ENCODE measurements at places on chromosomes 6 and 20.

DNA sequence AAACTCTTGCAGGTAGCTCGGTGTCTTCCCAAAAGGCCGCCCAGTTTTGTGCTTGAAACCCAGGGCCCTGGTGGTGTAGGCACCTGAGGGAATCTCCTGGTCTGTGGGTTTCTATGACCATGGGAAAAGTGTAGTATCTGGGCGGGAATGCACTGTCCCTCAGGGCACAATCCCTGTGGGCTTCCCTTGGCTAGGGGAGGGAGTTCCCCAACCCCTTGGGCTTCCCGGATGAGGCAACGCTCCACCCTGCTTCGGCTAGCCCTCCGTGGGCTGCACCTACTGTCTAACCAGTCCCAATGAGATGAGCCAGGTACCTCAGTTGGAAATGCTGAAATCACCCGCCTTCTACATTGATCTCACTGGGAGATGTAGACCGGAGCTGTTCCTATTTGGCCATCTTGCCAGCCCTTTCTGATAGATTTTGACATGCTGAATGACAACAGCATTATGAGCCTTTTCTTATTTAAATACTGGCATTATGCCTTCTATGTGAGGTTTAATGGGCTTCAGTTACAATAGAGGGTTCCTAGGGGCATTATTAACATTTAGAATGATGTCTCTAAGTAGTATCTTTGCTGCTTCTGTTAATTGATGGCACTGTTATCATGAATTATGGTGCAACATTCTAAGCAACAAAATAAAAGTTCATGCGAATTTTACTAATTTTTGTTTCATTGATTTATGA is 133.7 kb upstream of the FLRT3 start:
- no peak for DNase-seq

DNA sequence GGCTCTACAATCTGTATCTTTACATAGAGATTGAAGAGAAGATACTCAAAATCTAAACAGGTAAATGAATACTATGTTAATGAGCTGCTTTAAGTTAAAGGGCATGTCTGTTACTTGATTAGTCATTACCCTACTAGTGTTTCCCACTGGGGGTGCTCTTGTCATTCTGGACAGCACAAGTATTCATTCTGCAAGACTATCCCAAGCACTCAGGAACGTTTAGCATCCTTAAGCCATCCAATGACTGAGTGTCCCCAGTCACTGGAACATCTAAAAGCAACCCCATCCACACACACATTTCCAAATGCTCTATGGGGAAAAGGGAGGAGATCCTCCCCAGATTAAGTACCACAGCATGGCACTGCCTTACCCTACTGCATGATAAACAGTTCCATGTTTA is 25.7 kb downstream of the EZR start:
- peak; percentile 59 for DNase-seq

DNA sequence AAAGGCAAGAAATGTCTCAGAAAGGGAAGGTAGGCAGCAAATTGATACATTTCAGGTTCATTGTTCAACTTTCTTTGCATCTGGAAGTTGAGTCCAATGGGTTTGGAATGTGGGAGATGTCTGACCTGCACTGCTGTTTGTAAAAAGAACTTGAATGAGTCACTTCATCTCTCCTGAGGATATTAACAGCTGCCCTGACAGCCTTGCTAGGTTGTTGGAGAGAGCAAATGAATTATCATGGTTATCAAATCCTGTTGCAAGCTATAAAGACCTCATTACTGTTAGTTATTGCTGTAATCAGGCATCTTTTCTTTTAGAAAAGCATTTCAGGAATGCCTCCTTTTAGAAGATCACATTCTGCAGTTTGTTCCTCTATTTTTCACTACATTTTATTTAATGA is 23.0 kb upstream of the FLRT3 start:
- DNase-seq, result no peak

DNA sequence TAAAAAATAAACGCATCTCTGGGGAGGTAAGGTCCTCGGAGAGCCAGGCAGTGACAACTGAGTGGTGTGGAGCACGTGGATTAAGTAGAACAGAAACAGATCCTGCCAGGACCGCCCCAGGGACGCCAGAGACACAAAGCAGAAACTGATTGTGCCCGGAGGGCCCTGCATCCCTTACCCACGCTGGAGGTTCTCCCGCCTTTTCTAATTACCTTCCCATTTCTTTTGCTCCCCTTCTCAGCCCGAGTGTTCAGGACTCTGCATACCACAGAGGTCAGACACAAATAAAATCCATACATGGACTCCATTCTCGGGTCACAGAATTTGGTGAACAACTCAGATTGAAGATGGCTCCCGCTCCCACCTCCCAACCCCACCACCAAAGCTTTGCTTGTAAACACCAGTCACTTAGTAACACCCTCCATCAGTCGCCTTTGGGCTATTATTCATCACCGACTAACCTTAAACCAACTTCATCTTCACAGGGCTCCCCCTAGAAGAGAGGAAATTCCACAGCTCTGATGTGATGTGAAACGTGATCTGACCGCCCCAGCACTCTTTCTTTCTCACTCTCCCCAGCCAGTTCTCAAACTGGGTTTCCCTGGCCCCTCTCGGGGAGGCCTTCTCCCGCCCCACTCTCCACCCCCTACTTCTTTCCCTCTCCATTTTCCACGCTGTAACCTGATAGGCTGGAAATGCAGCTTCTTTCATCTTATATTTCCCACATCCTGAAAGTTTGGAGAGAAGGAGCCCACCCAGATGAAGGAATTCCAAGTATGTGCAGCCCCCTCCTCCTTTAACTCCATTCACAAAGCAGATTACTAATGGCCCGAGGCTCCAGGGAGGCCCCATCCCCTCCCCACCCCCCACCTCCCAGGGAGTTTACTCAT is 32.5 kb upstream of the PIM1 start:
- no peak for DNase-seq

DNA sequence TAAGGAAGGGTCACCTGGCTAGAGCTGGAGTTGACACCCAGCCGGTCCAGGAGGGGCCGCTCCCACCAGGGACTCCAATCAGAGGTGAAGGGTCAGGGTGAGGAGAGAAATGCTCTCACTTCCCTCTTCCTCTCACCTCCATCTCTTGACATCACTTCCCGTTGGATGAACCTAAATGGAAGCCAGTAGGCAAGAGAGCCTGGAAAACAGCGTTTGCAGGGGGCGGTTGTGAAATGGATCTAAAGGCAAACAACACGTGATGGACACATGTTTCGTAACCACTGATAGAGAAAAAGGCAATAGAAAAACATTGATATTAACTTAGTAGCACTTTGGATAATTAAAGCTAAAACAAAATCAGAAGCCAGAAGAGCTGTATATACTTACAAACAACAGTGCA is 105.6 kb upstream of the FOXA2 start:
- no peak for DNase-seq

GRCh38 chr20:10696650-10697049 is 22.9 kb upstream of the JAG1 start:
- DNase-seq, result no peak

DNA sequence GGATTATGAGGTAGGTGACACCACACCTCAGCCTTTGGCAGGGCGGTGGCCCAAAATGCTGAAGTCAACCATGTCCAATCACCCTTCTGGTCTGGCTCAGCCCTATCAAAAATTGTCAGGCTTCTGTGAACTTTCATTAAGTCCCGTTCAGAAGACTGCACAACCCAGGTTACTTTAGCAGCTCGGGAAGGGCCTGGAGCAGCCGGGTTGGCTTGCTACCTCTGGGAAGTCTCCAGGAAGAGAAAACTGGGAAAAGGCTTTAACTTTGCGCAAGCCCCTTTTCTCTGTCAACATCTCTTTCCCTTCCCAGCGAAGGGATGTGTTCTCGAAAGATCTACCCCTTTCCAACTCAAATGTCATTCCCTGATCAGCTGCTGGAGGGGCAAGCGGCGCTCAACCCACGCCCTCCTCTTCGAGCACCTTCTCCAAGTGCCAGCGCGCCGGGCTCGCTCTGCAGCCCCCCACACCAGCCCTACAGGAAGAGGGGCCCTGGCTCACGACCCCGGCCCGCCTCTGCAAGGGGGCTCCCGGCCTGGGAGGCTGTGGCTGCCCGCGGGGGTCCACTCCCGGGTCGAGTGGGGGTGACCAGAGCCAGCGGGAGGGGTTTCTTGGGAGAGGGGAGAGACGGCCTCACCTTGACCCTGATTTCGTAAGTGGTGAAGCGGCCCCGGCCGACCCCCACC is 573 bp downstream of the SNX3 start:
- DNase-seq, result peak; percentile 36

GRCh38 chr6:11449408-11449807 is 88.1 kb upstream of the TMEM170B start:
- DNase-seq, result no peak

GRCh38 chr6:152100183-152100618 is 292.7 kb downstream of the ESR1 start:
- DNase-seq, result no peak

DNA sequence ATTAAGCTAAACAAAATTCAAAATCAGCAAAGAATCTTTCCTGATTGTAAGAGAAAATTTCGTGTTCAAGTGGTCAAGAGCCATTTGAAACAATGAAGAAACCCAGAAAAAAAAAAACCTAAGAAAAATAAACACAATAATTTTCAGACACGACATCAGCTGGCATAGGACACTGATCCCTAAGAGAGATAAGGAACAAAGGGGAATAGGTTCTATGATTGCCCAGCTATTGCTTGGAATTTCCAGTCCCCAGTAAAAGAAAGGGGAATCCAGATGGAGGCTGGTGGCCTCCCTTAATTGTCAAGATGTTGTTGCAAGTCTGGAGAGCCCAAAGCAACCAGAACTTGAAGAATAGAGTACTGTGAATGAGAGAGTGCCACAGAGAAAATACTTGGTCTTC is 48.5 kb downstream of the COL12A1 start:
- DNase-seq, result no peak

DNA sequence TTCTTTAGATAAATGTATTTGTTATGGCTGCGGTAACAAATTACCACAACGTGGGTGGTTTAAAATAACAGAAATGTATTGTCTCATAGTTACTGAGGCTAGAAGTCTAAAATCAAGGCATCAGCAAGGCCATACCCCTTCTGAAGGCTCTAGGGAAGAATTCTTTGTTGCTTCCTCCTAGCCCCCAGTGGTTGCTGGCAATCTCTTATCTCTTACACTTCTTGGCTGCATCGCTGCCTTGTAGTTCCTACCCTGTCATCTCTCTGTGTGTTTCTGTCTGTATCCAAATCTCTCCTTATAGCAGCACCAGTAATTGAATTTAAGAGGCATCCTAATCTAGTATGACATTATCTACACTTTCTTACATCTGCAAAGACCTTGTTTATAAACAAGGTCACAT is 534.7 kb downstream of the PHF3 start:
- peak; percentile 15 for DNase-seq

DNA sequence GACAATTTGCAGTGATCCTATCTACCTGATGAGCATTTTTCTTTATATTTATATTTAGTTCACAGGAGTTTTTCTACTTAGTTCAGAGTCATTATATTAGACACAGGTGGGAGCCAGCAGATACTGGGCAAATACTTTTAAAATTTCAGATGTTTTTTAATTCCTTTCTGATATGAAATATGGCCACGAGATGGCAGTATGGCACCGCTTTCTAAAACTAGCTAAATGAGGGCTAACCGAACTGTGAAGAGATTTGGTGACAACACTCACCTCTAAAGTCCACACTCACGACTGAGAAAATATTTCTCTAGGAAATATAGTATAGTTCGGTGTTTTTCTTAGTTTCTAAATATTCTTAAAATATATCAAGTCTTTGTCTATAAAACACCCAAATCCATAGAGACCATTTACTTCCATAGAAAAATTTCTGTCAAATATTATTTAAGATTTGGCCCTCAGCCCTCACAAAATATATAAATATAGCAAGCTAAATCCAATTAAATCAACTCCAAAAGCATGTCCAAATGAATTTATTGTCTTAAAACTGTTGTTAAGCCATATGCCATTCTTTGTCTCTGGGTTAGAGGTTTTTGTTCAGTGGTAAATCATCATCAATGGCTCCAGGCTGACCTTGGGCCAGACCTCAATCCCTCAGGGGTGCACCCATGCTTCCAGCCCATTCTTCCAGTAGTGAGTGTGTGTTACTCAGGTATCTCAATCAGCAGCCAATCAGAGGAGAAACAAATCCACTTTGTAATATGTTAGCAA is 63.6 kb downstream of the HUS1B start:
- DNase-seq, result peak; percentile 81

DNA sequence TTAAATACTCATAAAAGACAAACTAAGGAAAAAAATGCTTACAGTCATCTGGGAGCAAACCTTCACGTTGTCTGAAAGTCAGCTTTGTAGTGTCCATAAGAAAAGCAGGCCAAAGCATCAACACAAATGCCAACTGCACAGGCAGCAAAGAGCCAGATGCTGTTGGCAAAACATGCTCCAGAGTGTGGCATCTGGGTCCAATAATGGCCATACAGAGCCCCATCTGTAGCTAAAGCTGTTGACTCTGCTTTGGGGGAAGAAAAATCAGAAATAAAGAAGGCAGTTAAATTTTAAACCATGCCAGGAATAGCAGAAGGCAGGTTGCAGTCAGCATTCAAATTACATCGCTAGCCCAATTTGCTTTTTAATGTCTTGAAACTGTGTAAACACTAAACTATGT is 776.3 kb downstream of the EYS start:
- no peak for DNase-seq

DNA sequence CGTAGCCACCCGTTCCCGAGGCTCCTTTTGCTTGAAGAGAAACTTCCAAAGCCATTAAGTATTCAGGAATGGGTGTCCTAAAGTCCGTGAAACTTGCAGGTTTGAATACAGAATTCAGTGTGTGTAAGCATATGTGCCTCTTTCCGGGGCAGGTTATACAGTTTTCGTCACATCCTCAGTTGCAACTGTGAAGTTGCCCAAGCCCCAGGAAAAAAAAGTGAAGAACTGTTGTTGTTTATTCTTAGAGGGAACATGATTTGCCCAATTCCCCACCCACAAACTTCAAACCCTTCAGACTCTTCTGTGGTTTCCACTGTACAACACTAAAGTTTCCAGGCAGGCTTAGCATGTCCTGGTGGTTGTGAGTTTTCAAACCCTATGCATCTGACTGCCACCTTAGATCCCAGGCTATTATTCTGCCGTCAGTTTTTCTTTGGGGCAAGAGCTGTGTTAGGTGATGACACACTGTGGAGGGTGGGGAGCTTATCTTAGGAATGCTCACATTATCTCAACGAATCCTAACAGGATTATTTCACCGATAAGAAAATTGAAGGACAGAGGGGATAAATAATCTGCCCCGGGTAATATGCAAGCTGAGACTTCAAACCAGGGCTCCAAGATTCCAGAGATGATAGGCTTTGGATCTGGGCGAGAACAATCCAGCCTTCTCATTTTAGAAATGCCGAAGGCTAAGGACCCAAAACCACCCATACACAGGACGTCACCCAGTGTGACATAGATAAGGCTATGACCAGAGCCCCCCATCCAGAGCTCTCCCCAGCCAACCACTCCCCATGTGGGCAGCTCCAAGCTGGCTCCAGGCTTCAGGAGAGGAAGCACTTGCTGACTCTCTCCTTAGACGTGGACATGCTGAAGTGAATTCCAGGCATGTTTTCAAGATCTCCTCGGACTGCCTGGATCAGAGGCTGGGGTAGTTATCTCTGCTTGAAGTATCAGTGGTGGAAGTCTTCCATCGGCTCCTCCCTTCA is 81.7 kb upstream of the AFDN start:
- DNase-seq, result no peak

- no peak for DNase-seq
These were observed 67.2 kb upstream of the RNF24 start for GRCh38 chr20:4082406-4083097.

GRCh38 chr20:50980071-50980681 is 21.6 kb downstream of the MOCS3 start:
- no peak for DNase-seq

- peak; percentile 94 for DNase-seq
These were observed at the start of gene TJAP1 for GRCh38 chr6:43477235-43478007. TSS of gene TJAP1 (plus strand) at chr6:43477570. CDS start at chr6:43499002, 21,432 bp downstream.
